A673 (cell line): ENCODE measurements at places on chromosomes 4 and X.

- DNase-seq: no peak
These were observed 30.2 kb downstream of the REELD1 start for GRCh38 chr4:146244496-146244895.

GRCh38 chr4:186765673-186766546 lies 42.3 kb upstream of the FAT1 start:
- DNase-seq: no peak

- peak; percentile 33 for DNase-seq
These were observed 26.4 kb downstream of the DHRSX start for GRCh38 chrX:2474280-2474962.

GRCh38 chr4:23384741-23385140 lies 505.1 kb downstream of the PPARGC1A start:
- no peak for DNase-seq

GRCh38 chrX:108347800-108348199 lies 90.4 kb downstream of the COL4A6 start:
- no peak for DNase-seq
